ENCODE measurements at places on chromosomes 12 and 14.
A peak's percentile ranks its signal among the peaks of the same experiment; 100 is the strongest.

- DNase-seq = no peak
Measured at GRCh38 chr14:90805662-90806540, 10.3 kb downstream of the TTC7B start.

- no peak for DNase-seq
Measured at GRCh38 chr12:53798575-53798974, 46.8 kb upstream of the CISTR start.

GRCh38 chr14:37279818-37280217 is 82.1 kb downstream of the MIPOL1 start:
- no peak for DNase-seq

- DNase-seq = peak; percentile 44
Measured at GRCh38 chr14:90760591-90761316, 55.5 kb downstream of the TTC7B start.

GRCh38 chr14:100591453-100592371 is 4.5 kb upstream of the BEGAIN start:
- no peak for DNase-seq

DNA sequence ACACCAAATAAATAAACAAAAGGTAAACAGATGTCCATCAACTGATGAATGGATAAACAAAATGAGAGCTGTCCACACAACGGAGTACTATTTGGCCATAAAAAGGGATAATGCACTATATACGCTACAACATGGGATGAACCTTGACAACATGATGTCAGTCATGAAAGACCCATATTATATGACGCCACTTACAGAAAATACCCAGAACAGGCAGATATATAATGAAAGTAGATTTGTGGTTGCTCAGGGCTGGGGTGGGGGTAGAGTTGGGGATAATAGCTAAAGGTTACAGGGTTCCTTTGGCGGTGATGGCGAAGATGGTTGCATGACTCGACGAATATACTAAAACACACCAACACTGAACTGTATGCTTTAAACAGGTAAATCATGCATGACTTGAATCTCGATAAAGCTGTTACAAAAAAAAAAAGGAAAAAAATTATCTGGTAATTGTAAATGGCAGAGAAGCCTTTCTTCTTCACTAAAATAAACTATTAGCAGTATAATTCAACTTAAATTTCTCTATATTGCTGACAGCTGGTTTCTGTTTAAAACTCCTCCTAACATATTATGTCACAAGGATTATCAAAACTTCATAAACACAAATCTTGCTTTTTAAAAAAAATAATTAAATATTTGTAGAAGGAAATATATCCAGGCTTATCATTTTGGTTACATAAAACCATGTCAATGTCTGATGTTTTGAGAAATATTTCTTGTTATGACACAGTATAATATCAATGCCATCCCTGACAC is 13.9 kb downstream of the CDC42BPB start:
- DNase-seq = no peak

- DNase-seq = peak; percentile 76
Measured at GRCh38 chr14:38143659-38144505, 63.8 kb upstream of the SSTR1 start.

- no peak for DNase-seq
Measured at GRCh38 chr12:129984106-129984505, 80.3 kb upstream of the TMEM132D start.
